Fibroblast of the aortic adventitia (primary cell): ENCODE measurements at places on chromosomes 11 and 22.

DNA sequence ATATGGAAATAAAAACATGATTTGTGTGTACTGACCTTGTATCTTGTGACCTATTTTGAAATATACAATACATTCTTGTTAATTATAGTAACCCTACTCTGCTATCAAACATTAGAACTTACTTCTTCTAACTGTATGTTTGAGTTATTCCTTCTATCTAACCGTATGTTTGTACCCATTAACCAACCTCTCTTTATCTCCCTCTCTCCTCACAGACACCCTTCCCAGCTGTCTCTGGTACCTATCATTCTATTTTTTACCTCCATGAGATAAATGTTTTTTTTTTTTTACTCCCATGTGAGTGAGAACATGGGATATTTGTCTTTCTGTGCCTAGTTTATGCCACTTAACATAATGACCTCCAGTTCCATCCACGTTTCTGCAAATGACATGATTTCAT lies 128.7 kb downstream of the DDX10 start:
- no peak for DNase-seq

DNA sequence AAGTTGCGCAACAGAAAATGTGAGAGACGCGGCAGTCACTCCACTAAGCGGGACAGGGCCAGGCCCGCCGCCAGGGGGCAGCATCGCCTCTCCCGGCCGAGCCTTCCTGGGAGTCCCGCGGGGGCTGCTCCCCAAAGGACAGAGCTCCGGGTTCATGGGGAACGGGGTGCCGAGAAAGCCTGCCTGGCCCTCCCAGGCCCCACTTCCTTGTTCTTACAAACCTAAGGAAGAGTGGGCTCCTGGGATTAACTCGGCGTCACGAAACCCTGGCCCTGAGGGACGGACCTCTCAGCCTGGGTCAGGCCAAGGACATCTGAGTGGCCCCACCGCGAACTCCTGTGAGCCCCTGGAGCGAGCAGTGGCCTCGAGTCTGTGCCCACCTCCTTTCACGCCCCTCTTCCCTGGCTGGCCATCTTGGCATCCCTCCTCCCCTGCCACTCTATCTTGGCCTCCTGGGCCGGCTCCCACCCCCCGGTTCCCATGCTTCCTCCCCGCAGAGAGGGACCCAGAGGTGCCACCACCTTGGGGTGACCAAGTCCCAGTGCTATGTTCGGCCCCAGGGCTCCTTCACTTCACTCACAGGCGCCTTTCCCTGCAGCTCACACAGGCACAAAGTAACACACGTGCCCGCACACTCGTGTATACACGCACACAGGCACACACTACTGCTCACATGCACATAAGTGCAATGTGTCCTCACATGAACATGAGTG lies 99.9 kb upstream of the FGF3 start:
- peak; percentile 65 for DNase-seq

DNA sequence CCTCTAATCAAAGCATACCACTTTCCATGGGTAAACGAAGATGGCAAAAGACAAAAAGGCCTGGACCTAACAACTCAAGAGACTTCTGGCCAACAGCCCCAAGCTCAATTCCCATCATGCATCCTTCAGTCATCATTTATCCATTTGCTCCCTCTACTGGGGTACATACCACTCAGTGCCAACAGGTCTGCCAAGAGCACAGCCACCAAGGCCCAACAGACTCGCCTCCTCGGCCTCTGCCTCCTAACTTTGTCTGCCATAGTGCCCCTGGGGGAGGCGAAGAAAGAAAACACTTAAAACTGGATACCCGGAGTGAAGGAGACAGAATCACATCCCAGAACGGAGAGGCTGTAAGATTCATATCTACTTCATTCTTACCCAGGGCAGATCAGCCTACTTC lies 1.1 kb downstream of the HYOU1 start:
- peak; percentile 35 for DNase-seq

DNA sequence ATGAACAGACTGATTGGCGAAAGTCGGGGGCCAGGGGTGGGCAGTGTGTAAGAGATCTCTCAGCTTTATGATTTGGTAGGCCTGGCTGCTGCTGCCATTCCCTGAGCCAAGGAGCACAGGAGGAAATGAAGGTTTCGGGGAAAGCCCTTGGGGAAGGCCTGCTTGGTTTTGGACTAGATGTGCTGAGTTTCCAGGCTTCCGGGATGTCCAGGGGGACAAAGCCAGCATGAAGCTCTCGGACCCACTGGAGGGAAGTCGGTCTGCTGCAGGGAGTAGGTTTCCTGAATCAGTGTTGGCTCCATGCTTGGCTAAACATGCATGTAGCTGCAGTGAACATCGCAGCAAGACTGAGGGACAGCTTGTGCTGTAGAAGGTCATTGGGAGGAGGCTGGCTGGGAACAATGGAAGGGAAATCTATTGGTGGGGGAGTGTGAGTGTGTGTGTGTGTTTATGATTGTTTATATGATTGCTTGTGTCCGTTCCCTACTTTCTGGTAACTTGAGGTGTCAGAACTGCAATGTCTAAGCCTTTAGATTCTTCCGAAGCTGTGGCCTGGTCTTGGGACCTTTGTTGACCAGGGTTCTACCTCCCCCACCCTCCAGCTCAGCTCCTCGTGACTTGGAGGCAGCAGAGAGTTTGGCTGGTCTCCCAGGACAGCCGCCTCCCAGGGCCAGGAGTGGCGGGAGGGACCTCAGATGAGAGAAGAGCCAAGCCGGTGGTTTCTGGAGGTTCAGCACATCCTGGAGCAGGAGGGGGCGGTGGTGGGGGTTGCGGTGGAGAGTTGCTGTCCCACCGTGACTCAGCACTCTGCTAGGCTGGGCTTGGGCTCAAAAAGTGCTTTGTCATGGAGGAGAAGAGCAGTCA lies 4.0 kb upstream of the FTH1 start:
- DNase-seq = peak; percentile 100

GRCh38 chr11:118892514-118892913 lies 8.8 kb downstream of the CXCR5 start:
- no peak for DNase-seq
